ENCODE measurements at places on chromosomes 7 and 10. TPM values are rescaled to one million over a fixed set of nuclear protein-coding genes. Genes with fewer than 3 reads are reported as not detected.

Gene OR2A7
- 3.6 TPM for total RNA-seq

Gene KLHDC10
- 12.4 TPM for total RNA-seq

Gene ANKRD30A
- total RNA-seq = not detected

Gene SPOCK2
- 488 TPM for total RNA-seq

Gene CDNF
- total RNA-seq = 1.0 TPM

Gene KCND2
- not detected for total RNA-seq

Gene PRSS37
- 0.10 TPM for total RNA-seq

Gene ANXA8
- total RNA-seq = 0.31 TPM

Gene SLC13A1
- not detected for total RNA-seq

Gene OPN1SW
- not detected for total RNA-seq

Gene RBM17
- 80.0 TPM for total RNA-seq

Gene CALHM3
- total RNA-seq = not detected

Gene GRID1
- not detected for total RNA-seq

Gene HYAL4
- total RNA-seq = not detected

Gene CRPPA
- total RNA-seq = 0.63 TPM

Gene ACBD7
- 0.42 TPM for total RNA-seq

Gene CYP2E1
- total RNA-seq = 0.42 TPM

Gene LAMB1
- total RNA-seq = 0.10 TPM
